ENCODE measurements at places on chromosomes 7 and 10. TPM values are rescaled to one million over a fixed set of nuclear protein-coding genes. Genes with fewer than 3 reads are reported as not detected.

- H3K27ac ChIP-seq: no peak overlapping the region
- H3K36me3 ChIP-seq: no peaks in the 10 kb centered on the region
- DNase-seq: no peak
- H3K4me1 ChIP-seq: peaks cover 25% of the 10 kb centered on the region
- no peak overlapping the region for H3K4me3 ChIP-seq
Measured at GRCh38 chr10:14191871-14192270, 138.9 kb downstream of the FRMD4A start.

DNA sequence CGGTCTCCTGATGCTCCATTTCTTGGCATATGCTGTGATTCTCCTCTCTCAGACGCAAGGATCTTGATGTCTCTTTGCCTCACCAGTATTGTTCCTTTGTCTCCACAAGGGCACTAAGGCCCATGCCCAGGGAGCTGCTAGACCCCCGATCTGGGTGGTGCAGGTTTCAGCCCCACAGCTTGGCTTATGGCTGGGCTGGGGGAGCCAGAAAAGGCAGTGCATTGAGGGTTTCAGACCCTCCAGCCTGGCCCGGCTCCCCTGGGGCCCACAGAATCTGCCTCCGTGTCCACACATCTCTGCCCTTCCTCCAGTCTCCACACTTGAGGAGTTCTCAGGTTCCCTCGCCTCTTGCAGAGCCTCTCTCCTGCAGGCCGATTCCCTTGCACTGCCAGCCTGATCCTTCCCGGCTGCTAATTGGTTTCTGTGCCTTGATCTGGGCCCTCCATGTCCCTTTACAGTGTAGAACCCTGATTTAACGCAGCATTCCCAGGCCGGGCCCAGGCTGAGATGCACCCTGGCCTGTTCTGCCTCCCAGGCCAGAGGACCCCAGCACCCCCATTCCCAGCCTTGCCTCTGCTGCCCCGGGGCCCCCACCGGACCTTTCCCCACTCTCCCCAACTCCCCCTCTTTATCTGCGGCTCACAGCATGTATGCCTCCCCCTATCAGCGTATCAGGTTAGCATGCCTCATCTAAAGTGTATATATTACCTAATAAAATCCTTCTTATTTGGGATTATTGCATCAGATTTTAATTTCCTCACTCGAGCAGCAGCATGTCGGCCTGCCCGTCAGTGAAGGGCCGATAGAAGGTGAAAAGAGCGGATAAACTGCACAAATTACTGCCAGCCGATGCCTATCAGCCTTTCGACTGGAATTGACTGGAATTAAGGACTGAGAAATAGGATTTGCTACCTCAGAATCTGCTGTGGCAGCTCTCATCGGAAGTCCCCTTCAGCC lies 145.7 kb downstream of the C10orf105 start:
- no peak overlapping the region for H3K27ac ChIP-seq
- peaks cover 27% of the 10 kb centered on the region for H3K4me1 ChIP-seq
- no peaks in the 10 kb centered on the region for H3K36me3 ChIP-seq
- no peak for DNase-seq
- H3K4me3 ChIP-seq: no peak overlapping the region

DNA sequence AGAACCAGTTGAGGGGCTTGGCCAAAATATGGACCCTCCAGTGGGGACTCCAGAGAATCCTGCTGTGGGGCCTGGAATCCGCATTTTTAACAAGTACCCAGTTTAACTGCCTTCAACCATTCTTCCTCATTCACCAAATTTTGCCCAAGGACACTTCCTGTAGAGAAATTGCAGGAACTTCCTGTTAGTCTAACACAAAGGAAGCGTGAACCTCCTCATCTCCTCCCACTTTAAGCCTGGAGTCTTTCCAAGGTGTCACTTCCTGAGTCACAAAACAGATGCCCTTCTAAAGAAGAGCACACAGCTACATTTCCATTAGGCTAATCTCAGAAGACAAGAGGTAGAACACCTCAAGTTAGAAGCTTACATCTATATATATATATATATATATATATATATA lies 188.4 kb downstream of the PPP1R17 start:
- H3K4me3 ChIP-seq: no peak overlapping the region
- no peak overlapping the region for H3K27ac ChIP-seq
- peaks cover 10% of the 10 kb centered on the region for H3K4me1 ChIP-seq
- no peak for DNase-seq
- H3K27me3 ChIP-seq: peaks cover 2% of the 10 kb centered on the region

DNA sequence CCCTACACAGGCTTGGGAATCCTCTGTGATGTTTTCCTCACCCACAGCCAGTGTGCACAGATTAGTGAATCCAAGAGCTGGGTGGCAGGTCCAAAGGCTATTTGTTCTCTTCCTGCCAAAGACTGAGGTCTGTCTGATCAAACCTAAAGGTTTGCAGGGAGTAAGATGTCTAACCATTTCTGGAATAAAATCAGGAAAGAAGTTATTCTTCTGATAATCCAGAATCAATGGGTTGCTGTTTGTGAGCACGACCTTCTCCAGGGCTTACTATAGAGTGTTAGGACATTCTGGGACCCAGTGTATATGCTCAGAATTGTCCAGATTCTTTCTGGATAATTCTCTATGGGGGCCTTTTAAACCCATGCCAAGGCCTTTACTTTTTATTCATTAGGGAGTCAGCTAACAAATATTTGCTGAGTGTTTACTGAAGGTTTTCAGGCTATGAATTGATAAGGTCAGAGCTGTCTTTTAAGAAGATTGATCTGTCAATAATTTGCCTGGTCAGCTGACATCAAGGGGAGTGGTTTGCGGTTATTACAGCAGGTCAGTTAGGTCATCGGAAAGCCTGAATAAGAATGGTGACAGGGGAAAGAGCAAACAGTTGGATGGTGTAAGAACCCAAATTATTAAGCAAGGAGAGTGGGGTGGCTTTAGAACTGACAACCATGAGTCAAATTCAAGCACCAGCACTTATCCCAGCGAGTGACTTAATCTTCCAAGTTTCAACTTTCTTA lies 7.5 kb upstream of the TECTB start:
- peaks cover 25% of the 10 kb centered on the region for H3K4me1 ChIP-seq
- no peak for DNase-seq
- H3K27me3 ChIP-seq: no peaks in the 10 kb centered on the region
- H3K36me3 ChIP-seq: no peaks in the 10 kb centered on the region
- no peak overlapping the region for H3K4me3 ChIP-seq

UPK3BL2 gene
- total RNA-seq: 10.5 TPM

STEAP1 gene
- 2.4 TPM for total RNA-seq
